Naive thymus-derived CD4-positive, alpha-beta T cell (primary cell): ENCODE measurements at places on chromosomes 3 and 15.

DNA sequence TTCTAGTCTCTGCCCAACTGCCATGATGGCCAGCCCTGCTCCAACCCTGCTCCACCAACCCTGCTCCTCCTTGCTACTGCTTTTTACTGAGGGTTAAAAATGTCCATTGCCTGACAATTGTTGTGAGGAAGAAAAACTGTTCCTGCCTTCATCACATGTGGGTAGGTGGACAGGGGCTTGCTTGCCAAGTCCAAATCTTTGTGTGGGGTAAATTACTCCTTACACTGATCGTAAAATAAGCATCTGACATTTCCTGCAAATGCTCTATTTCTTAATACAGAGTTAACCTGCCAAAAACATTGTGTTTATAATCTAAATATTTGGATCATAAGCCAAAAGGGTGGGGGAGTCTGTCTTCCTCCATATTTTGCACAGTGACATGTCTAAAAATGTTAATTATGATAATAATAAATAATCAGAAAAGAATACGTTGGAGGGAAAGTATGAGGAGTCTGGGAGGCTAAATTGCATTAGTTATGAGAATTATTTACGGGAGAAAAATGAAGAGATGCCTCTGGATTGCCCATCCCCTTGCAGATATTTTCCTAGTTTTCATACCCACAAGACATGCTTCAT is 242.5 kb upstream of the TBL1XR1 start:
- no peak for DNase-seq

GRCh38 chr3:53240989-53241972 is 14.5 kb downstream of the TKT start:
- DNase-seq: no peak

DNA sequence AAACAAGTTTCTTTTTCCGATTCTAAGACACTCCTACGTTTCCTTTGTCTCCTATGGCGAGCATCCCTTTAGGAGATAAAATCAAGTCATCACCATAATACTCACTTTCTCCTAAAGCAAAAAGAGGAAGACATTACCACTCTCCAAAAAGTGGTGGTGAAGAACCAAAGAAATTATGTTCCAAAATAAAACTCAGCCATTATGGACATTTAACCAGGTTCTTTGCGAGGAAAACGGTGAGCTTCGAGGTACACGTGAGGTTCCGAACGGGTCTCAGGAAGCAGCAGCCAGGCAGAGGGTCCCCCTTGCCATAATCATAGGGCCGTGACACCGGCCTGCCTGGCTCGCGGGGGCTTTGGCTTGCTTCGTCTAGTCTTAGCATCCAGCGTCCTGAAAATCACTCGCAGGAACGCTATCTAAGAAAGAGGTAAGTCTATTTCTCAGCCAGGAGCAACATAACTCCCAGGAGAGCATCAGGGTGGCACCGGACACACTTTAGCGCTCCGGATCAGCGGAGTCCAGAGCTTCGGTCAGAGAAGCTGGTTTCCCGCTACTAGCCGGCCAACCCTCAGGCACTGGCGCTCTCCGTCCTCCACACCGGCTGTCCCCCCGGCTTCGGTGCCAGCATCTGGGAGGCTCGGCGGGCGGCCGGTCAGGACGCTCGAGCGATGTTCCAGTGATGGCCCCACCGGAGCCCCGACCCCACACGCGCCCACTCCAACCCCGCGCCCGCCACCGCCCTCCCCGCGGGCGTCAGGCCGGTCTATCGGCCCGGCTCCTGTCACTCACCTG is 581 bp downstream of the IP6K1 start:
- peak; percentile 41 for DNase-seq

- no peak for DNase-seq
Measured at GRCh38 chr3:183341545-183342288, 86.7 kb downstream of the MCF2L2 start.

- no peak for DNase-seq
Measured at GRCh38 chr15:46681901-46682300, 1035.4 kb upstream of the SEMA6D start.

- no peak for DNase-seq
Measured at GRCh38 chr3:153885359-153885758, 235.8 kb upstream of the ARHGEF26 start.

DNA sequence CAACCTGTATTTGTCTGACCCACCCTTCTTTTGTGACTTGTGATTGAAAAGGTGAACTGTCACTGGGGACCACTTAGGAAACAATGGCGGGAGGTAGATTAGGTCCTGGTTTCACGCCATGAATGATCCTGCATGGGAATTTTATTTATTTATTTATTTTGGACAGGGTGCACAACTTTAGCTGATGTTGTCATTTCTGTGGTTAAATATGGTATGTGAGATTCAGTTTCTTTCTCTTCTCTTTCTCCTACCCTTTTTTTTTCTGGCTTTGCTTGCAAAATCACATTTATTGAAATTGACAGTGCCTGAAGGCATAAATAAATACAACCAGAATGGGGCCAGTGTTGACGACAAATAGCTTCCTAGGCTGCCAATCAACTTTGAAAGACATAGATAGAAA is 18.0 kb upstream of the HTR3E start:
- no peak for DNase-seq

- DNase-seq: no peak
Measured at GRCh38 chr3:111588527-111588926, 6.6 kb downstream of the ZBED2 start.

GRCh38 chr3:95123104-95123503 is 1060.2 kb downstream of the NSUN3 start:
- no peak for DNase-seq

DNA sequence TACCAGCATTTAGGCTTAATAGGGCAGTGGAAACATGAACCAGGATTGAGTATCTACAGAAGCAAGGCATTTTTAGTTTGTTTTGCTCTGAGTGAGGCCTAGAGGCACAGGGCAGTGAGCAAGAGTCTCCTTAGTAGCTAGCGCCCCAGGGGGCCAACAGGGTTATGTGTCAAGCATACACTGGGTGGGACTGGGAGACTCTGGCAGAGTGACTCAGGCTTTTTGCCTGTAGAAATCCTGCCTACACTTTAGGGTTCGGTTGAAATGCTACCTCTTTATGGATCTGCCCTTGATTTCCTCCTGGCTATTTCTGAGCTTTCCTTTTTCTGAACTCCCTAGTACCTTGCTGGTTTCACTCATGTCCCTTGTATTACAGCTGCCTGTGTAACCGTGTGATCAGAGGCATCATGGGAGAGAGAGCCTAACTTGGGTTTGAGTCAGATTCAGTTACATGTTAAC is 72.2 kb downstream of the TOP2B start:
- DNase-seq: no peak

DNA sequence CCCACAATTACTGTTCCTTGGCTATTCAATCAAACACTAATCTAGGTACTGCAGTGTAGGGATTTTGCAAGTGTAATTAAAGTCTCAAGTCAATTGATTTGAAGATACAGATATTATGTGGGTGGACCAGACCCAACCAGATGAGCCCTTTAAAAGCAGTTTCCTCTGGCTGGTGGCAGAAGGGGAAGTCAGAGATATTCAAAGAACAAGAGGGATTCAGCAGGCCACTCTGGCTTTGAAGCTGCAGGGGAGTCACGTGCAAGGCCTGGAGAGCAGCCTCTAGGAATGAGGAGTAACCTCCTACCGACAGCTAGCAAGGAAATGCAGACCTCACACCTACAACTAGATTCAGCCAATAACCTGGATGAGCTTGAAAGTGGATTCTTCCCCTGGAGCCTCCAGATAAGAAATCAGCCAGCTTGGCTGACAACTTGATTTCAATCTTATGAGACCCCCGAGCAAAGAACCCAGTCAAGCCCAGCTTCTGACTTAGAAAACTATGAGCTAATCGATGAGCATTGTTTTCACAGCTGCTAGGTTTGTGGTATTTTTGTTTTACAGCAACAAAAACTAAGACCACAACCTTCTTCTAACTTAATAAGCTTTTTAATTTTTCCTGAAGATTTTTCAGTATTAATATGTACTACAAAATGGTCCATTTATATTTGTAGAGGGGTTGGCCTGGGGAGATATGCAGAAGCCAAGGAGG is 13.4 kb downstream of the HACD2 start:
- no peak for DNase-seq

- DNase-seq: no peak
Measured at GRCh38 chr3:4841225-4841624, 138.0 kb upstream of the BHLHE40 start.

- no peak for DNase-seq
Measured at GRCh38 chr3:158339638-158340037, 229.7 kb downstream of the RSRC1 start.

DNA sequence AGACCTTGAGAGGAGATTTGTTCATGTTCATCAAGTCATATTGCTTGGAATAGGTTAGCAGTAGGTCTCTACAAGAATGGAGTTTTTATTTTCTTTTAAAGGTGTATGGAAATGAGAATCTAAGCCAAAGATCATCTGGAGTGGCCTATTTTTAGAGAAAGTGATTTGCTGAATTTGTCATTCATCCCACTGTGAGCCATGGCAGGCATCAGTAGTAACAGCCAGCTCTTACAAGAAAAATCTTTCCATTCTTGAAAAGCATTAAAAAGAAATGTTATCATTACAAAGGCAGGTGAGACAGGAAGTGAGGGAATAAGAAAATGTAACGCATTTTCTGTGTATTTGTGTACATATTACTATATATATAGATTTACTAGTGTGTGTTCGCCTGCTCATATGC is 29.6 kb downstream of the STAC start:
- no peak for DNase-seq

DNA sequence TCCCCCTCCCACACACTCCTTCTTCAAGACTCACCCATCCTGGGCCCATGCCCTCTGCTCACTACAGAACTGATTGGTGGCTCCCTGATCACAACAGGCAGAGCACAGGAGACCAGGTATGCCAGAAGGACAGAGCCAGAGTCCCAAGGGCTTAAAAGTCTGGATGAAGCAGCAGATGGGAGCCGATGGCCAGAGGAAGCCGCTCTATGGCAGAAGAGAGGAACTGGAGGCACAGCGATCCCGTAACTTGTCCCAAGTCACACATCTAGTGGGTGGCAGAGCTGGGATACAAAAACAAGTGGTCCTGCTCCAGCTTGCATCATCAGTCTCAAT is 20.7 kb downstream of the ITGA11 start:
- DNase-seq: no peak

GRCh38 chr3:194005930-194006501 is 129.9 kb upstream of the HES1 start:
- no peak for DNase-seq

DNA sequence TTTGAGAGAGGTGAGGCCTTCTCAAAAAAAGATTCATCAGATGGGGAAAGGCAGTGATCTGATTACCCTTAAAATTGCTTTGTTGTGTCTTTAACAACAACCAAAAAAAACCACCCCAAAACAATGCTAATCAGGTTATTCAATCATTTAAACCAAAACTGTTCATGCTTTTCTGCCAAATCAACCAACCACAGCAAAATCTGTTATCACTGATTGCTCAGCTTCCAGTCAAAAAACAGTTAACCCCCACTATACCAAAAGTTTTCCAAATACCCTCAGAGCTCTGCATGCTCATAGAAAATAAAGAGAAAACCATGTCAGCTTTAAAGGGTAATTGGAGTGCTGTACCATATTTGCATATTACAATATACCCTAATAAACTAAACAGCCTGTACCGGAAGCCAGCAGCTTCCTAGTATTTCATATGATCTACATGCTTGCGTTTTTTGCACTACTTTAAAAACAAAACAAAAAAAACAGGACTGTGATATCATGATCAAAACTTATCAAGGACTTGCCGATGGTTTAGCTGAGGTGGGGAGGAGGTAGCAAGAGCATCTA is 22.8 kb downstream of the SATB1 start:
- no peak for DNase-seq

DNA sequence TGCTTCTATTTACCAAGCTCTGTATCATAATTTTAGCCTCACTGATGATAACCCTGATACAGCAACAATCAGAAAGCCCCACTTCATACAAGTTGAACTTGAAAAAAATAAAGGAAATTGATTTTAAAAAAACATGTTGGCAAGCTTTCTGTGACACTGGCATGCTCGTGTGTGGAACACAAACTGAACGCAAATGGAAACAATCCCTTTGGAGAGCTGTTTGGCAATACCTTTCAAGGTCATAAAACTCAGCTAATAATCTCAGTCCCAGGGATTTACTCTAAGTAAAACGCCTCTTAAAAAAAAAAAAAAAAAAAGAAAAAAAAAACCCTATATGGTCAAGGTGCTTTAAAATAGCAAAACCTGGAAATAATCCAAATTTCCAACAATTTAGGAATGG is 166.7 kb upstream of the BCL6 start:
- DNase-seq: no peak

GRCh38 chr3:187080799-187081450 is 58.4 kb downstream of the RPL39L start:
- DNase-seq: no peak

GRCh38 chr15:85462029-85462428 is 81.6 kb downstream of the AKAP13 start:
- DNase-seq: no peak

- no peak for DNase-seq
Measured at GRCh38 chr15:68411735-68412134, 20.2 kb downstream of the ITGA11 start.

GRCh38 chr15:40330368-40330836 is 6.9 kb downstream of the INAFM2 start:
- DNase-seq: no peak

DNA sequence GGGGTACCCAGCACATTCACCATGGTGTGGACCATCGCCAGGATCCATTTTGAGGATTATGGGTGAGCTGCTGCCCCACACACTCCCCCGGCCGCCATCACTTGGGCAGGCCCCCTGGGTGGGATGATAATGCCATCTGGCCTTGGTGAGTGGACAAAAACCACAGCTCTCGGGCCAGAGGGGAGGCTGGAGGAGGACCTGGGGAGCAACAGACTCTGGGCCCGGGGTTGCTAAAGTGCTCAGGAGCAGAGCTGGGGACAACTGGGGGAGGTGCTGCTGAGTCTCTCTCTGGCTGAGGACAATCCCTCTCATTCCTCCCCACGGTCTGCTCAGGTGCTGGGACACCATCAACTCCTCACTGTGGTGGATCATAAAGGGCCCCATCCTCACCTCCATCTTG is 29.0 kb downstream of the VIPR1 start:
- DNase-seq: no peak

- no peak for DNase-seq
Measured at GRCh38 chr3:69012800-69013252, 658 bp downstream of the EOGT start.

GRCh38 chr3:167776066-167776685 is 40.7 kb downstream of the SERPINI1 start:
- no peak for DNase-seq

- no peak for DNase-seq
Measured at GRCh38 chr15:76201536-76202255, 109.6 kb downstream of the ETFA start.

GRCh38 chr3:100244264-100244663 is 16.5 kb upstream of the TBC1D23 start:
- DNase-seq: no peak

- no peak for DNase-seq
Measured at GRCh38 chr3:18586076-18586475, 160.9 kb upstream of the SATB1 start.

GRCh38 chr3:141394560-141394959 is 26.3 kb downstream of the ZBTB38 start:
- no peak for DNase-seq

GRCh38 chr15:69475769-69476358 is 23.2 kb downstream of the RPLP1 start:
- peak; percentile 39 for DNase-seq

- DNase-seq: no peak
Measured at GRCh38 chr3:26365706-26366105, 256.9 kb upstream of the LRRC3B start.
